H4 (cell line): ENCODE measurements at places on chromosomes 13 and 19.

- DNase-seq, result peak; percentile 29
Observed at GRCh38 chr13:33524086-33524485, 238.5 kb upstream of the STARD13 start.

- no peak for DNase-seq
Observed at GRCh38 chr13:48040896-48041295, 3.4 kb downstream of the NUDT15 start.

DNA sequence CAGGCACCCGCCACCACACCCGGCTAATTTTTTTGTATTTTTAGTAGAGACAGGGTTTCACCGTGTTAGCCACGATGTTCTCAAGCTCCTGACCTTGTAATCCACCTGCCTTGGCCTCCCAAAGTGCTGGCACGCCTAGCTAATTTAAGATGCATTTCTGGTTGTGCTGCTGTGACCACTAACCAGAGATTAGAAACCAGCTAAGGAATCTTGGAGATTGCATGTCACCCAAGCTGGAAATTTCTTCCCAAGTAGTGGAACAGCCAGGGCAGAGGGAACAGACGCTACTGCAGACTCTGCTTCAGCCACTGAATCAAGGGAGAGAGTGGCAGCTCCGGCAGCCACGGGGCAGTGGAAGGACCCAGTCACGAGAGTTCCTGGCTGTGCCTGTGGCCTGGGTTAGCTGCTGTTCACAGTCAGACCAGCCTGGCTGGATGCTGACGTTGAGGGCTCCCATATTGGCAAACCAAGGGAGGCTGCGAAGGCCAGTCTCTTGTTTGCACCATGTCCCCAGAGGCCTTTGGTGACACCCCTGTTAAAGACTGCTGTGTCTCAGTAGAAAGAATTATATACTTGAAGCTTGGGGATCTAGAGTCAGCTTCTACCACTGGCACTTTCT is 7.9 kb downstream of the TPM4 start:
- no peak for DNase-seq

DNA sequence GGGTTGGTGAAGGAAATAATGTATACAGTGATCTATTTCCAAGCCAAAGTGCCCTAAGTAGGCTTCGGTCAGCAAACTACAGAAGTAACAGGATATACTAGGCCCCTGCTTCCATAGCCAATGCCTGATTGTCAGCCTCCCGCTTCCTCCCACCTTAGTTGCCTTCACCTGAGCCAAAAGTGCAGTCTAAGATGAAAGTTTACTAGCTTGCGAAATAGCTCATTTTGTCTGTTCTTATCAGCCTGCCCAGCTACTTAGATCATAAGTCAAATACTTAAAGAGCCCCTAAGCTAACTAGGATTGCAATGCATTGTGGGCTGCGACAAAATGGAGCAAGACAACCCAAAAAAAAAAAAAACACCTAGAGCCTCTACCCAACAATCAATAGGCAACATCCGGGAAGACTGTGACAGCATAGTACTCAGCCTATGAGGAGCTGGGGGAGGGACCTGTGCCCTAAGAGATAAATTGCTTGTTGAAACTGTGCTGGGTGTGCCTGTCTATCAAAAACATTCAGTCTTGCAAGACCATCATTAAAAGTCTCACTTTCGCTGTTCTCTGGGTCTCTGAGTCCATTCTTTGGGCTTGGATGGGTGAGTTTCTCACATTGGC is 454.7 kb upstream of the TSHZ3 start:
- DNase-seq, result no peak

GRCh38 chr19:42099336-42099925 is 23.5 kb downstream of the ZNF574 start:
- no peak for DNase-seq

DNA sequence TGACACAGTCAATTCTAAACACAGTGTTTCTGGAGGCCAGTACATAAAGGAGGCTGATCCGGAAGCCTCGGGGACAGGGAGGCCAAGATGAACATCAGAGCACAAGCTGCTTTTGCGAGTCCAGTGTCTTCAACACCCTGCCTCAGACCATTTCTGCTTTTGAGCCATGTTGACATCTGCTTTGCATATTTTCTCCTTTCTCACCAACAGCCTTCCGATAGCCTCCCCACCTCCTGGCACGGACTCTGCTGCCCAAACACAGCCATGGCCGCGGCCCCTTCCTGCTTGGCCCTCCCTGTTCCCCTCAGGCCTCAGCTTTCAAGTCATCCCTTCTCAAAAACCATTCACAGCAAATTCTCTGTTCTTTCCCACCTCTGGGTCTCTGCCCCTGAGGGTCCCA is 3.6 kb downstream of the LRRC25 start:
- no peak for DNase-seq

GRCh38 chr19:38707512-38708114 is 36.7 kb downstream of the CAPN12 start:
- DNase-seq, result no peak

GRCh38 chr13:70407486-70407885 is 299.2 kb upstream of the KLHL1 start:
- no peak for DNase-seq

GRCh38 chr13:111177081-111177711 is 62.1 kb downstream of the ARHGEF7 start:
- no peak for DNase-seq

DNA sequence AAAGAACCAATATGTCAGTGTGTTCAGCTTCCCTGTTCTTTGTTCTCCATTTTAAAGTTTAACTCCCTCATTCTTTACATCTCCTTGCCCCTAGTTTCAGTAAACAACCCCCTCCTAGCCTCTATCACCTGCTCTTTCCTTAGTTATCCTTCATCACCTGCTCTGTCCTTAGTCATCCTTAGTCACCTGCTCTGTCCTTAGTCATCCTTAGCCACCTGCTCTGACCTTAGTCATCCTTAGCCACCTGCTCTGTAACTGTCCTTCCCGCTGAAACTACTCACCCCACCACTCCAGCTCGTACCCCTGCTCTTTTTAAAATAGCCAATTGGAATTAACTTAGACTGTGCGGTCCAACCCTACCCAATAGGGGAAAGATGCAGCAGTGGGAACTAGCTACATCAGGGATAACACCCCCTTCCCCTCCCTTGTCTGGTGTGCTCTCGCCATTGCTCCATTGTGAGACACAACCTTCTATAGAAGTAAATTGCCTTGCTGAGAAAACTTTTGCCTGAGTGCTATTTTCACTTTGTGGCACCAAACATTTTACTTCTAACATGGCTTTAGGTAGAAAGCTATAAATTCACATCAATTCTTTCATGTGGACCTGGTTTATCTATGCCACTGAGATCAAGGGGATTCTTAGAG is 16.2 kb downstream of the EDNRB start:
- DNase-seq, result no peak

DNA sequence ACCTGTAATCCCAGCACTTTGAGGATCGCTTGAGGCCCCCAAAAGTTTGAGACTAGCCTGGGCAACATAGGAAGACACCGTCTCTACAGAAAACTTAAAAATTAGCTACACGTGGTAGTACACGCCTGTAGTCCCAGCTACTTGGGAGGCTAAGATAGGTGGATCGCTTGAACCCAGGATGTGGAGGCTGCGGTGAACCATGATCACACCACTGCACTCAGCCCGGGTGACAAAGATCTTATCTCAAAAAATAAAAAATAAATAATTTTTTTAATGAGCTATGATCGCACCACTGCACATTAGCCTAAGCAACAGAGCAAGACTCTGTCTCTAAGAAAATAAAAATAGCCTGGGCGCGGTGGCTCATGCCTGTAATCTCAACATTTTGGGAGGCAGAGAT is 6.6 kb downstream of the RCBTB2 start:
- DNase-seq, result no peak

GRCh38 chr19:51595190-51596175 is 24.4 kb downstream of the ZNF175 start:
- DNase-seq, result no peak

- peak; percentile 41 for DNase-seq
Observed at GRCh38 chr13:50592412-50593155, 250.9 kb downstream of the DLEU7 start.

- DNase-seq, result no peak
Observed at GRCh38 chr19:36528921-36529518, 949 bp upstream of the ZNF260 start.

- DNase-seq, result no peak
Observed at GRCh38 chr13:96075953-96076543, 13.9 kb upstream of the HS6ST3 start.

DNA sequence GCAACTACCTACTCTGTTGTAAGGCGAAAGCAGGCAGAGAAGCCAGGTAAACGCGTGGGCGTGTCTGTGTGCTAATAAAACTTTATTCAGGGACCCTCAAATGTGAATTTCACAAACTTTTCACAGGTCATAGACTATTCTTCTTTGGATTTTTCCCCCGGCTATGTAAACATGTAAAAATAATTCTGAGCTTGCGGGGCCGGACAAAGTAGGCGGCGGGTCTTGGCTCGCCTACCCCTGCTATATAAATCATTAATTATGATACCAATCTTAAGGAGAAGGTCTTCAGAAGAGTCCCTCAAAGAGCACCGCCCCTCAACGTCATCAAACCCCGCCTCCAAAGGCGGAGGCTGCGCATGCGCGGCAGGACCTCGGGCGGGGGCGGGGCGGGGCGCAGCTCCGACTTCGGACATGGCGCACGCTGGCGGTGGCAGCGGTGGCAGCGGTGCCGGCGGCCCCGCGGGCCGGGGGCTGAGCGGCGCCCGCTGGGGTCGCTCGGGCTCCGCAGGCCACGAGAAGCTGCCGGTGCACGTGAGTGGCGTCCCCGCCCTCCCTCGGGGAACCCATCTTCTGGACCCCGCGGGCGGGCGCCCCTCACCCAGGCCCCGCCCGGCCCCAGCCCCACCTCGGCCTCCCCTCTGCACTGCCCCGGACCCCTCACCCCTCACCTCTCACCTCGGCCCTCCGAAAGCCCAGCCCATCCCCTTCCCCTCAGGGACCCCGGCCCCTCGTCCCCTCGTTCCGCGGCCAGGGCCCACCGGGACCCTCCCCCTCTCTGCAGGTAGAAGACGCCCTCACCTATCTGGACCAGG is at the start of gene SIN3B:
Gene SIN3B (plus strand): TSS at position 389 of the 812 bp plus-strand sequence. CDS start 23 bp downstream, at position 412.
- peak; percentile 81 for DNase-seq

DNA sequence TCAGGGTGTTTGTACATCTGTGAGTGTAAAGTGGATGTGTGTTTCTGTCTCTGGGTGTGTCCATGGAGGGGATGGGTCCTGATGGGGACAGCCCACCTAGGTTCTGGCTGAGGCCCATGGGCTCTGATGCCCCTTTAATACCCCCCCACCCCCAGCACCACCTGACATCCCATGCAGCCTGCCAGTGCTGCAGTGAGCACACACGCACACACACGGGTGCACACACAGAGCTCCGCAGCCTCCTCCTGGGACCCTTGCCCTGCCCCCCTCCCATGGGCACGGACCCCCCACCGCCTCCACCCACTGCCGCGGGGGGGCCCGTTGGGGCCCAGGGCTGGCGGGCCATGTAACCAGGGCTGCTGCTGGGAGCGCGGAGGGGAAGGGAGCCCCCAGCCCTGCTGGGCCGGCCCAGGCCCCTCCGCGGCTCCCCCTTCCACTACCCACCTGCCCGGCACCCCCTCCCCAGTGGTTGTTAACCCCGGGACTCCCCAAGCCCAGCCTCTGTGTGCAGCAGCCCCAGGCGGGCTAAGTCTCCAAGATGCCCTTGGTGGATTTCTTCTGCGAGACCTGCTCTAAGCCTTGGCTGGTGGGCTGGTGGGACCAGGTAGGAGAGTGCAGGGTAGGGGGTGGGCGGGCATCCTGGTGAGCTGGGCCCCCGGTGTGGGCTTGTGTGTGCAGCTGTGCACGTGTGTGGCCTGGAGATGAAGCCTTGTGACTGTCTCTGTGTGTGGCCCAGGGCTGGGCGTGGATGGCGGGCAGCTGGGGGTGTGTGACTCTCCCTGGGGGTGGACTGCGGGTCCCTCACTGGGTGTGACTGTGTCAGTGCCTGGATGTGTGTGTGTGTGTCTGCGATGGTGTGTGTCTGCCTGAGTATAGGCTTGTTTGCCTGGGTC is 32.6 kb downstream of the PDE4A start:
- DNase-seq, result no peak

DNA sequence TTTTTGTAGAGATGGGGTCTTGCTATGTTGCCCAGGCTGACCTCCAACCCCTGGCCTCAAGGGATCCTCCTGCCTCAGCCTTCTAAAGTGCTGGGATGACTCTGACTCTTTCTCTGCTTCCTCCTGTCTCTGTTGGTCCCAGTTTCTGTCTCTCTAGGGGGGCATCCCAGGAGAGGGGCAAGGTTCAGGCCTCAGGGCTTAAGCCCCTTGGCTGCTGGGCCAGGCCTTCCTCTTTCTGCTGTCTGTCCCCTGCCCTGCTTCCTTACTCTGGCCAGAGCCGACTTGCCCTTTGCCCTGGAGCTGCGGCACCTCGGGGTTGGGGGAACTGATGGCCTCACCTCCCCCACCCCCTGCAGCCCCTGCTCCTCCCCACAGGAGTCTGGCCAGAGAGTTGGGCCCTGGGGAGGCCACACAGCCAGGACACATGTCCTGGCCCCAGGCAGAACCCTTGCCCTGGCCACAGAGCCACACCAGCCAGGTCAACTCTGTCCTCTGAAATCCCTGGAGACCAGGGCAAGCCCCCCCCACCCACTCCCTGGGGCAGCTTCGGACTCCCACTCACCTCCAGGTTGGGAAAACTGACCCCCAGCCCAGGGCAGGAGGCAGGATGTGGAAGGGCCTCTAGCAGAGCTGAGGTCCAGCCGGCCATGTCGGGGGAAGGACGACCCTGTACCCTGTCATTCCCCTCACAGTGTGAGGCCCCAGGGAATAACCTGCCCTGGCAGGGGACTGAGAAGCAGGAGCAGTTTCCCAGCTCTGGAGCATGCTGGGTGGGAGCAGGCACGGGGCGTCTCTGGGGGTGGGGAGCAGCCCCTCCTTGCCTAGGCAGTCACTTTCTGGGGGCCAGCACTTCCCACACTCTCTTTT is 23.7 kb downstream of the CEBPA start:
- DNase-seq, result no peak
